NCI-H748 treated with DMSO at 0.1 percent for 48 hours (cell line): ENCODE measurements at places on chromosomes 2 and 18.

- peak; percentile 97 for DNase-seq
These were observed at the start of gene HAT1 for GRCh38 chr2:171922230-171923022. Gene HAT1 (plus strand): TSS chr2:171922461. CDS start chr2:171922501, 40 bp downstream.

DNA sequence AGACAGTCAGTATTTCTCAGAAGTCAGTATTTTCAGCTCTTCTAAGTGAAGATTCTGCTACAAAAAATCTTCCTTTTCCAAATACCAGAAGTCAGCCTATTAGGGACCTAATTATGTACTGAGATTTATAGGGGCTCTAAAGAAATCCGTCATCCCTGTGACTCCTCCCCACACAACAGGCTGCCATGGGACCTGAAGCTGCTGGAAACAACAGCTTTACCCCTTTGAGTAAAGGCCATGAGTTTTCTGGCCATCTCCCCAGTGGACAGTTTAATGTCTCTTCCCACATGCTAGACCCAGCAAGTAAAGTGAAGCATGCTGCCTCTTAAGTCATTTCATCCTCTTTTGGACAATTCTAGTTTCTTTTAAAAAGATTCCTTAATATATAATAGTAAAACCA lies 255.7 kb upstream of the ACVR2A start:
- no peak for DNase-seq

- no peak for DNase-seq
These were observed 100.2 kb downstream of the ICA1L start for GRCh38 chr2:202771336-202771735.

- no peak for DNase-seq
These were observed 558.6 kb upstream of the HS6ST1 start for GRCh38 chr2:128876986-128877983.

DNA sequence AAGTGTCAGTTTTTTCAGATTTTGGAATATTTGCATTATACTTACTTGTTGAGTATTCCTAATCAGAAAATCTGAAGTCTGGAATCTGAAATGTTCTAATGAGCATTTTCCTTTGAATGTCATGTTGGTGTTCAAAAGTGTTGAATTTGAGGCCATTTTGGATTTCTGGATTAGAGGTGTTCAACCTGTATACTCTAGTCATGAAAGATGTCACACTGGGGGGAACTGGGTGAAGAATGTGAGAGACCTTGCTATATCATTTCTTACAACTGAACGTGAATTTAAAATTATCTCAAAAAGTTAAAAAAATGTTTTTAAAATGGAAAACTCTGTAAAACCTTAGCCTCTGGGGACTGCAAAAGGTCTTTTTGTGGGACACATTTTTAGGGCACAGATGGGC lies 384.5 kb downstream of the NBAS start:
- DNase-seq, result no peak

DNA sequence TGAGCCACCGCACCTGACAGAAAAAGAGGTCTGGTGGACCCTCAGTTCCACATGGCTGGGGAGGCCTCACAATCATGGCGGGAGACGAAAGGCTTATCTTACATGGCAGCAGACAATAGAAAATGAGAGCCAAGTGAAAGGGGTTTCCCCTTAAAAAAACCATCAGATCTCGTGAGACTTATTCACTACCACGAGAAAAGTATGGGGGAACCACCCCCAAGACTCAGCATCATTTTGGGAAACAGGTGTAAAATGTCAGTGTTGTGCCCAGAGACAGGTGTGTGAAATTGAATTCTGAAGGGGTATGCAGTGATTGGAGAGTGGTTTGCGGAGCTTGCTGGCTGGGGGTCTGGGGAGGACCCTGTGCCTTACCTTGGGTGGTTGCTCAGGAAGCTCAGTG lies 4.6 kb upstream of the D2HGDH start:
- no peak for DNase-seq

GRCh38 chr18:57925706-57926105 lies 118.3 kb upstream of the NEDD4L start:
- DNase-seq, result no peak

DNA sequence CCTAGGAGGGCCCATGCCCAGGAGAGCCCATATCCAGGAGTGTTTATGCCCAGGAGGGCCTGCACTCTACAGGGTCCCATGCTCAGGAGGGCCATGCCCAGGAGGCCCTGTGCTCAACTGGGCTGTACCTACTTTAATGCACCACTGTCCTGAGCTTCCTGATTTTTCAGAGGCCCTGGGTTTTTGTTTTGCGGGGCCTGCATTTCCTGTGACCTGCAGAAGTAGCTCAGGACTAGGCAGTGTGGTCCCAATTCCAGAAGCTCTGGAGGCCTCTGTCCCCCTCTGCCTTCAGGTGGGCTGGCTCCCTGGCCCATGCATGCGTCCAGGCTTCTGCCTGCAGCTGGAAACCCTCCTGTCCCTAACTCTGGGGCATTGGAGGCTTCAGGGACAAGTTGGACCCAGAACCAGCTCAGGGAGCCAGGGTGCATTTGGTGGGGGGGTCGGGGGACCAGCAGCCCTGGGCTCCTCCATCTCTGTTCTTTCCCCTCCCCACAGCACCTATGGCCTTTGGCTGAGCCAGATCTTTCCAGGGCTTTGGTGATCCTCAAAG lies 10.8 kb downstream of the GPR35 start:
- no peak for DNase-seq

GRCh38 chr2:220166616-220167015 lies 539.2 kb downstream of the SLC4A3 start:
- DNase-seq, result no peak

DNA sequence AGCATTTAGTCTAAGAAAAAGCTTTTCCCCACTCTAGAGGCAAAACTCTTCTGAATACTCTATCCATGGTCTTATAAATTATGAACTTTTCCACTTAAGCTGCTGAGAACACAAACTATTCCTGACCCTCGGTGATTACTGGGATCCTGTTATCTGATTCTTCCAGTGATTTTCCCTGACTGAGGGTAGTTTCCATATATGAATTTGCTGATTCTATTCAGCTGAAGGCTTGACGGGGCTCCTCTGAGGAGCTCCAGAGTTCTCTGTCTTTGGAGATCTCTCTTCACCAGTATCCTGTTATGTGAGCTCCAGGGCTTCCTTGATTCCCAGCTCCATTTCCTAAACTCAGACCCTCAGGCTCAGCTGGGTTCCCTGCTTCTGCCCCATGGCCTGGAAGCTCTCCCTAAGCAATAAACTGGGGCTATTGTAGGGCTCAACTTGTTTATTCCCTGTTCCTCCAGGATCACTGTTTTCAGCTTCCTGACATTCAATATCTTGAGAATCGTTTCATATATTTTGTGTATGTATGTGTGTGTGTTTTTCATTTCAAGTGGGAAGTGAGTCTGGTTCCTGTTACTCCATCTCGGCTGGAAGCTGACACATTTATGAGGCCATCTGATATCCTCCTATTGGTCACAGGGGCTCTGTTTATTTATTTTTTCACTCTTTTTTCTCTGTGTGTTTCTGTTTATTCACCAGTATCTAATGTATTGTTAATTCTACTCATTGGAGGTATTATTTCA lies 78.2 kb downstream of the ARHGAP28 start:
- peak; percentile 33 for DNase-seq

- no peak for DNase-seq
These were observed 53.1 kb upstream of the ATP5MC3 start for GRCh38 chr2:175234650-175235049.

DNA sequence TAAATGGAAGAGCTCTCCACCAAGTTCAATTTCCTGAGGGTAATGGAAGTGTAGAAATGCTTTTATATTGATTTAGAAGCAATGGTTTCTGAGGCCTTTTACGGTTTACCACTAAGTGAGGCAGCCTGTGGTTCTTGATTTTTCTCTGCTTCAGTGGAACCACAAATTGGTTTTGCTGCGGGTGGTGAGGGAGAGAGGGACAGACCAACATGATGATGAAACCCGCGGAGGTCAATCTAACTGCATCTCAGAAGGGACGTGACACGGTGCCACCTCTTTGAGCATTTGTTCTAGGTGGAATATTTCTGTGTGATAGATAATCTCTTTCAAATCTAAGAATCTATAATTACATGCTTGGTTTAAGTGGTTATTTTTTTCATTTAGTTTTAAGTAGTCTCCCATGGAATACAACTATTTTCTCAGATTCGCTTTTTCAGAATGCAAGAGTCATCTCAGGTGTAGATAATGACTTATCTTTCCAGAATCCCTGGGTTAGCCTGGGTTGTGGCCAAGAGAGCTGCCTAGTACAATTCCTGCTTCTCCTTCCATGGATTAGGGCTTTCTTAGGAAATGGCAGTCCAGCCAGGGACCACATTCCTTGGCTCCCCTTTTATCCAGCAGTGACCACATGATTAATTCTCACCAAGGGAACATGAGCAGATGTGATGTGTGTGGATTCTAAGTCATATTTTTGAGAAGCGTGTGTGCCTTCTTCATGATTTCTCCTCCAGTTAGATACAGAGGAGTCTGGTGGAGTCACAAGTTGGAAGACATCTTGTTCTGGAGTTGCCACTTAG lies 52.5 kb downstream of the KCNE4 start:
- no peak for DNase-seq

GRCh38 chr2:195451160-195451559 lies 205.9 kb upstream of the SLC39A10 start:
- no peak for DNase-seq

DNA sequence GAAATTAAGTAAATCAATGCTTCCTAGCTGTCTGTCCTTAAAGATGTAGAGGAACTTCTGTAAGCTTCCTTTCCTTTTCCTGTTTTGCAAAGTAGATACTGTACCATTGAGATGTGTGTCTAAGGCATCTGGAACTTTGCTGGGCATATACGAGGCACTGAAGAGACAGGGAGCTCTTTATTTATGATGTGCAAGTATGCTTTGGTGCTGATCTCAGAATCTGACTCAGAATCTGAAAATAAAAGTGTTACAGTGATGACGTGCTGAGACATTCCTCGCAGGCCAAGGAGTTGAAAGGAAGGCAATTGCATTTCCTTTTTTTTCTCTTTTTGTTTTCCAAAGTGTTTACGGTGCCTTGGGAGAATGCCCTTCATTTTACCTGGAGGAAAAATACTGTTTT lies 230.9 kb upstream of the RGPD4 start:
- no peak for DNase-seq

DNA sequence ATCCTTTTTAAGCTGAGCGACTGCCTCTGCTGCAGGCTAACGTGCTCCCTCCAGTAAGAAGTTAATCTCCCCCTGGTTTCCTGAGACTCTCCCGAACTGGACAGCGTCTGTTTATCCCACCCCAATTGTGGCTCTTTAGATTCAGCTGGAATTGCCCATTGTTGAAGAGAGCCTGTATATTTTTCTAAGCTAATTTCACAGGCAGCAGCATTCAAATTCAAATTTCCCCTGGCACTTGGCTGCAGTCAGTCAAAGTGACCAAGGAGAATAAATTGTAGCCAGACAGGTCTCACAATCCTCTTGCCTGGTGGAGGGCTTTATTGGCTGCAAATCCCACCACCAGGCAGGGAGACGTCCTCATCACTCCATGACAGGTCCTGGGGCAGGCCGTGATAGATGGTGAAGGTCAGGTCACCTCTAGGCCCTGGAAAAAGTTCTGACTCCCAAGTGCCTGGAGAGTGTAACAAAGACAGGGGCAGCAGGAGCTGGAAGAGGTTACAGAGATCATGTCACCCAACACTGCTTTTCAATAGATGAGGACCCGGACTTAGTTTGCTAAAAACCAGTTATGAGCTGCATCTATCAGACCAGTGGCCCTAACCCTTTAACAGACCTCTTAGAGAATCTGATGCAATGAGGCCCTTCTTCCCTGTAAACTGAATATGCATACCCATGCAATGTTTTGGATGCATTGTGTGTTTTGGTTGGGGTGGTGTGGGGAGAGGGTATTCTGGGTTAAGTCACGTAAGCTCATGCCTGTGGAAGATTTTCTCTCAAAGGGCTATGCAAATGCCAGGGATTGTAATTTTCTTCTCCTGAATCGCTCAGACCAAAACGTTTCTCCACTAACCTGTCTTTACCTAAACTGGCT lies 32.3 kb upstream of the C18orf32 start:
- DNase-seq, result no peak

- peak; percentile 10 for DNase-seq
These were observed 54.3 kb upstream of the RGPD4 start for GRCh38 chr2:107772353-107772752.

- DNase-seq, result no peak
These were observed 62.3 kb upstream of the YWHAQ start for GRCh38 chr2:9693196-9693491.

DNA sequence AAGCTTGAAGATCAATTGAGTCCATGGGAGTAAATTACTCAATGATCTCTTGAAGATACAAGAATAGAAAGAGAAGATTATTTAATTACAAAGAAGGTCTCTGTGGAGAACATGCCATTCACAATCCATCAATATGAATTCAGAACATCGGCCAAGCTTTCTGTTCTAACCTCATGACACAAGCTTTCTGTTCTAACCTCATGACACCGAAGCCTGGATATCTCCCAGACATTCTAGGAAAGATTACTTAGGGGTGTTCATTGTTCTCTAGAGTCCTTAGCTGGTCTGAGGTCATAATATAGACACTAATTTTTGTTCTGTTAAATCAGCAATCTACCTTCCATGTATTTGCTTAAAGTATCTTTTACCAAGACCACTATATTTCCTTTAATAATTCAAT lies 95.5 kb downstream of the RDH14 start:
- DNase-seq, result no peak

DNA sequence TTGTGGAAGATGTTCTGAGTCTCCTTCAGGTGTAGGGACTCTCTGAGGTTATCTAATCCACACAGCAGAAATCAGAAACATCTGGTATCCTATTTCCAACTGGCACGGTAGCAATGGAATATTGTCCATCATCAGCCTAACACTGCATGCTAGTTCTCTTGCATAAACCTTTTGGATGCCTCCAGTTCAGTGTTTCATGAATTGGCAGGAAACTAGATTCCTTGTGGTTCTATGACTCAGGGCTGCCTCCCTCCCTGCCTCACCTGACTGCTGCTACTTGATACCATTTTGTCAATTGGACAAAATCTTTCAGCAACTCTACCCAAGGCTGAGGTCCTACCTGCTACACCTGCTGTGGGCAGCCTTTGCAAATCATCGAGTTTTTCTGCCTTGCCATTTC lies 130.9 kb downstream of the TPGS2 start:
- DNase-seq, result no peak

DNA sequence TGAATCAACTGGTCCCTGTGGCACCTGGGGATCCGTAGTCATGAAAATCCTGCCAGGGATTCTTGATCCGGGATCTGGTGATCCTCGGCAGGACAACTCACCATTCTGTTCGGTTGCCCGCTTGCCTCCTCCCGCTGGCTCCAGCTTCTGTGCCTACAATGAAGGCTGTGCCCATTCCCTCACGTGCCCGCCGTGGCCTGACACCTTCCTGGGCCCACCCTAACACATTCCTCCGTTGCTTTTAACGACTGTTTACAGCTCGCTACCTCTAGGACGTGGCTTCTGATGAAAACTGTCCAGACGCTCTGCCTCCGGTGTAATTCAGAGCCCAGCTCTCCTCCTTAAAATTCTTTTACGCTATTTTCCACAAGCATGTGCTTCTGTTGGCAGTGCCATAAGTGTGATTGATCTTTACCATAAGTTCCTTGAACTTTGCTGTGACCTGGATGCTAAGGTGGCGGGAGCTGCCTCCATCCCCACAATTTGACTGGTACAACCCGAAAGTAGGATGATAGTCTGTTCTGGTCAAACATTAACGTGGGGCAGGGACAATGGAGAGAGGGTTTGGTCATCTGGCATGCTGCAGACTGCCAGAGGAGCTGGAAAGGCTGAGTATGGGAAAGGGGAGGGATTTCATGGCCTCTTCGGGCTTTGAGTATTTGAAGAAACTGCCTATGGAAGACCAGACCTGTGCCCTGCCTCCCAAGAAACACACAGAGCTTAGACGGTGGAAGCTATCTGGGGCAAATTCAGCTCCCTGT lies 206.8 kb upstream of the TNP1 start:
- no peak for DNase-seq

GRCh38 chr2:39607538-39608262 lies 58.0 kb upstream of the TMEM178A start:
- DNase-seq, result no peak

- DNase-seq, result no peak
These were observed 50.4 kb downstream of the PLB1 start for GRCh38 chr2:28546242-28546641.
